NCI-H1105 (cell line): ENCODE measurements at places on chromosomes 1 and 21.

DNA sequence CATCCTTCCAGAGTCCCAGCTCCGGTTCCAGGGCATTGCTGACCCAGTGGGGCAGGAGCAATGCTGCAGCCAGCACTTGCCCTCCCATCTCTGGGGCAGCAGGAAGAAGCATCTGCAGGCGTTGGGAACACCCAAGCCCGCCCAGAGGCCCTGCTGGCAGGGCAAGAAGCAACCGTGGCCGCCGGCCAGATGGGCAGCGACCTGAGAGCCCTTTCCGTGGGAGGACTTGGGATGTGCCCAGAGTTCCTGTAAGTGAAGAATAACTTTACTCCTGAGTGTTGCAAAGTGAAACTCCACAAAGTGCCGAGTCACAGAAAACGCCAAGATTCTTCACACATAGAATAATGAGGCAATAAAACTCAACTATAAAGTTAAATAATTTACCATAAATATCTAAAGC is 46.0 kb downstream of the GRIK3 start:
- DNase-seq = no peak

DNA sequence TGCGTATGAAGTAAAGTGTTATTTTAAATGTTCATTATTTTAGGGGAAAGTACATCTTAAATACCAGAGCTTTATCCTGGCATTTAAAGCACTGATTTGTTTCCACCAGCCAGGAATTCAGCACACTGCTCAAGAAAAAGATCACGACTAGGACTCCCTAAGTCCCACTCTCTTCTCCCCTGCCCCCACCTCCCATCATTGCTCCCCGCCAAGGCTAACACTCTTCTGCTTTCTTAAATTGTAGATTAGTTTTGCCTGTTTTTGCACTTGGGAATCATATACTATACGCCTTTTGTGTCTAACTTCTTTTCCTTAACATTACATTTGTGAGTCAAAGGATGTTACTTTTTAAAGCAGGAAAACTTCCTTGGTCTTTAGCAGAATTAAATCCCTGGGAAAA is 37.5 kb upstream of the C1orf105 start:
- DNase-seq = no peak

GRCh38 chr1:198937231-198938031 is 298.6 kb downstream of the PTPRC start:
- peak; percentile 57 for DNase-seq

DNA sequence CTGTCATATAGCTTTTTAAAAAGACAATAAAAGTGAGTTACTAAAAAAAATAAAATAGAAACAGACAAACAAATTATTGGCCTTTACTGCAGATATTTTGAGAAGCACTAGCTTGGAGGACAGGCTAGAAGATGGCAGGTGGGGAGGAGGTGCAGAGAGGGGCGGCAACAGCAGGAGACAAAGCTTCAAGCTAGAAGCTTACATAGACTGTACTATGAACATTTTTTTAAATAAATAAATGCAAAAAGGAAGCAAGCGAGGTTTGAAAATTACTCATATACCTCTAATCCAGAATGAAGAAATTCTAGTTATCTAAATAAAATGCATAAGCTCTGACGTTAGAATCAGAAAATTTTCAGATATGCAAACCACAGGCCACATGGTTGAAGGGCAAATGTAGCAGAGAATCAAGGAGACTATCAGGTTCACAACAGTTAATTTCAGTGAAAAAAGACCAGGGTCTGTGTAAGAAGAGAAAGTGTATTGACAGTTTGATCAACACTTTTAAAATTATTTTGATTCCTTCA is 54.9 kb downstream of the NRIP1 start:
- no peak for DNase-seq

DNA sequence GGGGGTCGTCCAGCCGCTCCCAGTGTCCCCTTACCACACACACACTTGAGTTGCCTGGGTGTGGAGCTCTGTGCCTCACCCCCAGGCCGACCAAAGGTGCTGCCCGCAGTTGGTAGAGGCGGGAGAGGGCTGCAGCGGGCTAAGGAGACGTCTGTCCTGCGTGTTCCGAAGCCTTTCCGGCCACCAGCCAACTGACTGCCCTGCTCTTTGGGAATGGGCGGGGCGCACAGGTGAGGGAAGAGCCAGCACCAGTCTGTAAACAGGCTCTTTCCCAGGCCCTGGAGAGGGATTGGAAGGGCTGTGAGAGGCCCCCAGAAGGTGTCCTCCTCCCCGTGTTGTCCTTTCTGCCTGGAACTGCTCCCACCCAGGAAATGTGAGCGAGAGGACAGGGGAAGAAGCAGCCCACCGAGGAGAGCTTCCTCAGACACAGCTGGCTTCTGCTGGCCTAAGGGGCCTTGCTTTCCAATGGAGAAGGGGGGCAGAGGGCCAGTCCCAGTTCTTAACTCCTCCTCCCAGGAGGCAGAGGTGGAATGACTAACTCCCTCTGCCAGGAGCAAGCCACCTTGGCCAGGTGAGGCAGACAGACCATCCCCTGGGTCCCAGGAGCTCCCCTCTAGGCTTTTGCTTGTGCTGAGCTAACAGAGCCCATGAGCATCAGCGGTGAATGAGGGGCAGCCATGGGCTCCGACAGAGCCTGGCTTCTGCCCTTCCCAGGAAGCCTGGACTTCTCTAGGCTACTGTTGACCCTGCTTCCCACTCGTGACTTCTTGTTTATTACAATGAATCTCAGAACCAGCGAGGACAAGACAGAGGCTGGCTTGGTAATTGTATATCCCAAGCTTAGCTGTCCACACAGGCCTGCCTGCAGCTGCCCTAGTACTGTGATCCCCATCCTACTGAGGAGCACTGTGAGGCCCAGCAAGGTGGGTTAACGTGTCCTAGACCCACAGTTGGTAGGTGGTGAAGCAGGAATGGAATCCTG is 158.1 kb upstream of the COA6 start:
- no peak for DNase-seq

- DNase-seq = peak; percentile 46
Measured at GRCh38 chr1:207579436-207579799, 65.5 kb upstream of the CR1L start.

- no peak for DNase-seq
Measured at GRCh38 chr1:57553666-57554065, 129.8 kb upstream of the DAB1 start.

GRCh38 chr21:41167348-41168342 is at the start of gene BACE2:
TSS of gene BACE2 (plus strand) at chr21:41168160. CDS start at chr21:41168264, 104 bp downstream.
- peak; percentile 33 for DNase-seq

GRCh38 chr1:50527249-50527986 is 104.2 kb upstream of the DMRTA2 start:
- no peak for DNase-seq

DNA sequence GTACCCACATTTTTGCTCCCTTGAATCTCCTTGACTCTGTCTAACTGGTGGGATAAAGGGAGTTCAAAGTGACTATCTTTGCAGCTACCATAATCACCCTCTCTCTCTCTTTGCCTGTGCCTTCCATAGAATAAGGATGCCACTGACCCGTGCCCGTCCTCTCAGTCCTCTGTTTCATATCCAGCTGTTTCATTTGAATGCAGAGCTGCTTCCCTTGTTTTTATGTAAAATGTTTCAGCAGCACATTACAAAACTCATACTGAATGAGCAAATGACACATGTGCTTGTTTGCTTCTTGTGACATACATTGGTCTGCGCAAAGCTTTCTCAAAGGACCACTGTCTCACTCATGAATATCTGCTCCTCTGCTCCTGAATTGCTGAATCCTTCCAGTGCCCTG is 38.4 kb downstream of the CDC42 start:
- no peak for DNase-seq

DNA sequence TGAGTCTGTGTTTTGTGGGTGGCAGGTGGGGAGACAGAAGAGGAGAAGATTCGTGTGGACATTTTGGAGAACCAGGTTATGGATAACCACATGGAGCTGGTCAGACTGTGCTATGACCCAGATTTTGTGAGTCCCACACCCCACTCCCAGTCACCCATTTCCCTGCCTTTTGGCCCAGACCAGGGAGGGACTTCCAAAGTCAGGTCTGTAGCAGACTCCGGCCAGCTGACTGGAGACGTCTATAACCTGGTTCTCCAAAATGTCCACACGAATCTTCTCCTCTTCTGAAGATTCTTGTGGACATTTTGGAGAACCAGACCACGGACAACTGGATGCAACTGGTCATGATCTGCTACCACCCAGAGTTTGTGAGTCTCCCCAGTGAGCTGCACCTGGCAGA is 1.6 kb downstream of the GSTM5 start:
- no peak for DNase-seq

- no peak for DNase-seq
Measured at GRCh38 chr1:204448991-204449677, 37.5 kb upstream of the PPP1R15B start.

DNA sequence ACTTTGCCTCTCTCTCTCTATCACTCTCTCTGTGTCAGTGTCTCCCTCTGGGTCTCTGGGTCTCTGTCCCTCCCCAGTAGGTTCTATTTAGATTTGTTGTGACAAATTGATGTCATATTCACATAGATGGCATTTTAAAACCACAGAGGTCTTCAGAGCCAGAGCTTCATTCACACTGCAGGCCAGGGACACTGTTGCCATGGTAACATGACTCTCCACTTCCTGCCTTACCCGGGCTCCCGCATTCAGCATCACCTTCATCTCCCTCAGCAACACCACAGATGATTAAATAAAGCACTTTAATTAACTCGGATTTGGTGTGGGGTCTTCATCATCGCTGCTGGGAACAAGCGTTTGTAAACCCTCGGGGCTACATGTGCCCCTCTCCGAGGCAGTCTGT is 132.6 kb downstream of the ETS2 start:
- peak; percentile 31 for DNase-seq

DNA sequence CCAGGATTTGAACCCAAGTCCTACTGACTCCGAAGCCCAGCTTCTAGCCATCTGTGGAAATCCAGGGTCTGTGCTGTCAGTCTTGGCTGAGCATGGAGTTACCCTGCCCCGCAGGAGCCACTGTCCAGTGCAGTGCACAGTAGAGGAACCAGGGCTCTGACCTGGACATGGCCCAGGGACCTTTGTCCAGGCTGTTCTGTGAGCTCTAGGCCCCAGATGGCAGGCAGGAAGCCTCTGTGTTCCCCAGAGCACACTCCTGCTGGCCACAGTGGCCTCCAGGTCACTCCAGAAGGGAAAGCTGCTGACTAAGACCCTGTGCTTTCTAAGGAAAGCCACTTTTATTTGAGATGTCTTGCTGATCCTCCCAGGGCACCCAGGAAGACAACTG is 13.8 kb downstream of the S100A7A start:
- DNase-seq = no peak

DNA sequence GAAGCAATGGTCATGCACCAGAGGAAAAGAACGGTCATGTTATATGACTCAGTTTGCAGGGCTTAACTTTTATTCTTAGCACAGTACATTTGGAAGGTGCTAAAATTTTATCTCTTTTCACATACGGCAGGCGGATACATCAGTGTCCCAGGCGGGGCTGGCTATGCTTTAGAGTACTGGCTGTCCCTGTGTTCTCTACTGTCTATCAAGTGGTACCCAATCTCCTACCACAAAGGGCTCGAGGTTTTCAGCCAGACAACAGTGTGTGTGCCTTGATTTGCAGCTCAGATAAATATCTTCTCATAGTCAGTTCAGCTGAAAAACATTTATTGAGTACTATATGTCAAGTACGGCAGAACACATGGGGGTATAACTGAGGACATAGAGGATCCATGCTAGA is 65.3 kb downstream of the URB2 start:
- no peak for DNase-seq

GRCh38 chr1:228304766-228305395 is 97.0 kb downstream of the OBSCN start:
- DNase-seq = no peak
